Prostate gland (tissue), 2 donors: ENCODE measurements at places on chromosomes 13 and 19. TPM values are rescaled to one million over a fixed set of nuclear protein-coding genes. Genes with fewer than 3 reads are reported as not detected.

DNA sequence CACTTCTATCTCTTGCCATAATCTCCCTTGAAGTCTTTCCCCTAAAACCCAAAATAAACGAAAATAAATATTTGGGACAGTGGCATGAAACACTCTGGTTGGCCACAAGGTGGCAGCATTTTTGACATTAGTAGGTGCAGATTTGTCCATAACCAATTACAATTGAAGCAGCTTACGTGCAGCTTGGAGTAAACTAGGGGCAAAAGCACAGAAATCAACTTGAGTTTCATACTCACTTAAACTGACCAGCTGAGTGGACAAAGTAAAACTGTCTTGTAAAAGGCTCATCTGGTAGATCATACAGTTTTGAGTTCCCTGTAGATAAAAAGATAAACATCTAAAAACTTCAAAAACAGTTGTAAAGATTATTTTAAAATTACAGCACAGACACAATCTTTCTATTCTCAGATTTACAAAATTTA, 18.8 kb downstream of the PDCD5 start:
- DNase-seq, result peak; percentile 14

DNA sequence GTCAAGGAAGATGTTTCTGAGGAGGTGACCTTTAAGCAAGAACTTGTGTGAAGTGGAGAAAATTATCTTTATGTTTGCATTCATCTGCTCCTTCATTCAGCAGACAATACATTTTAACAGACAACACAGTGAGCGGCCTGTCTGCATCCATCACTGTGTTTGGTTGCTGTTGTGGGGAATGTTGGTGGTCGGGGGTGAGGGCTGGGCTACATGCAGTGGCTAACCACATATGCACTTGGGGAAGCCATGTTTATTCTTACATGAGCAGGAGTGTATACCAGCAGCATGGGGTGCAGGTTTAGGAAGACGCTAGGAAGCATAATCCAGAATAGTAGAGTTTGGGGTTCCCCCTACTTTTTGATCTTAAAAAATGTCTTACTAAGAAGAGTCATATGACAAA, 66.4 kb downstream of the DHRS12 start:
- DNase-seq, result no peak

DNA sequence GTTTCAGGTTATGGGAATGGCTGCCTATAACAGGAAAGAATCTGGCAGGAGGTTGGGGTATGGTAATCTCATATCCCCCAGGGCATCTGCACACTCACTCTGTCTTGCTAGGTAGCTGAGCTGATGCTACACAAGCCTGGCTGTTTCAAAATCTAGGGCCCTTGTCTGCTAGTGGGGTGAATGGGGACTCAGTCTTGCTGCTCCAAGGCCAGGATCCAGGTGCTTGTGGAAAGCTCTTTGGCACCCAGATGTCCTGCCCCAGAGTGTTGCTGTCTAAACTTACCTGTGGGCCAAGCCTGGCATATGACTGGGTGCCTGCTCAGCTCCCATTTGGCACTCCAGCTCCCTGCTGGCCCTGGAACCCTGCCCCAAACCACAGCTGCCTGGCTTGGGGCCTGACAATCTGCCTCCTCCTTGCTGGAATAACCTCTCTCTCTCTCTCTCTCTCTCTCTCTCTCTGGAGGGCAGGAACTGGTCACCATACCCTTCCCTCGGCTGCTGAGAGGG, 158.1 kb upstream of the TSC22D1 start:
- peak; percentile 85 for DNase-seq

GRCh38 chr19:6532244-6532999, 1.6 kb downstream of the TNFSF9 start:
- DNase-seq, result no peak

The COG3 gene
- total RNA-seq, result 76.0 TPM

The DNAJC3 gene
- total RNA-seq, result 106 TPM

DNA sequence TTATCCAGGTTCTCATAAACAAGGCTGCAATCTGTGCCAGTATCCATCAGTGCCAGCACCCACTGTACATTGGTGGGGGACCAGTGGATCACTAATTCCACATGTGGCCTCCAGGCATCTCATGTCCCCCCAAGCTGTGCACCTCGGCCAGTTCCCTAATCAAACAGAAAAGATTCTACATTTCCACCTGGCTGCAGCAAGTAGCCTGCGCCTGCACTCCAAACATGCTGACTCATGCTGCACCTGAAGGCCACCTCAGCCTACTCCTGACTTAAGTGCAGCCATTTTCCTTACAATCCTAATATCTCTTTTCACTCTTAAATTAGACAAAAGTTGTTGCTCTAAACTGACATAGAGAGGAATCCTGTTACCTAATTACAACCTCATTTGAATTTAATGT, 729.4 kb upstream of the MIR17HG start:
- no peak for DNase-seq

- no peak for DNase-seq
Measured at GRCh38 chr19:39494661-39495060, 4.1 kb upstream of the DLL3 start.

- DNase-seq, result peak; percentile 6
Measured at GRCh38 chr19:2037651-2038255, 13.3 kb downstream of the MKNK2 start.

- no peak for DNase-seq
Measured at GRCh38 chr13:49567491-49567890, 17.9 kb downstream of the RCBTB1 start.

DNA sequence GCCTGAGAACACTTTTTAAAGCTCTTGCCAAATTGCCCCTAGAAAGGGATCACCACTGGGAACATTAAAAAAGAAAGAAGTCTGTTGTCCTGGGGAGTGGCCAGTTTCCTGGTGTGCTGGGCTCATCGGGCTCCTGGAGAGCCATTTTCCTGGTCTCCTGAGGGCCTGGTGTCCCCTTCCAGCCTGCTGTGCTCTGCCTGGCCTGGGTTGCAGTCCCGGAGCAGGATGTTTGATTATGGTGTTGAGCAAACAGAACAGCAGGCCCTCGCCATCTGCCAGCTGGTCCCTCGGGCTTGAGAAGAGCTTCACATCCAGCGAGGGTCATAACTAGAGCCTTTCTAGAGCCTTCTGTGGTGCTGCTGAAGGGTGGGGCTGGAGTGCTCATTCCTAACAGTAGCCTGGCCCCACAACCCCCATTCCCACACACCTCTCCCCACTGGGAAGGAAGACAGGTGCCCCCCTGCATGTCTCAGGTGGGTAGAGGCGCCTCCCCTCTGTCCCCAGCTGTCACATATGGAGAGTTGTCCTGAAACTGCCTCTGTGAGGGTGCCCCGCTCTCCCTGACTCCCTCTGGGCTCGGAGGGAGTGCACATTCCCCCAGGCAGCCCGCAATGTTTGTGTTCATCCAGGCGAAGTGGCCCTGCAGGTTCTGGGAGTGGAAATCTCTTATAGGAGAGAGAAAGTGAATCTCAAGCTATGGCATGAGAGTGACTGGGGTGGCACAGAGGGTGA, 151.1 kb downstream of the SIPA1L3 start:
- DNase-seq, result peak; percentile 80

The ZNF773 gene
- 20.3 TPM for total RNA-seq

DNA sequence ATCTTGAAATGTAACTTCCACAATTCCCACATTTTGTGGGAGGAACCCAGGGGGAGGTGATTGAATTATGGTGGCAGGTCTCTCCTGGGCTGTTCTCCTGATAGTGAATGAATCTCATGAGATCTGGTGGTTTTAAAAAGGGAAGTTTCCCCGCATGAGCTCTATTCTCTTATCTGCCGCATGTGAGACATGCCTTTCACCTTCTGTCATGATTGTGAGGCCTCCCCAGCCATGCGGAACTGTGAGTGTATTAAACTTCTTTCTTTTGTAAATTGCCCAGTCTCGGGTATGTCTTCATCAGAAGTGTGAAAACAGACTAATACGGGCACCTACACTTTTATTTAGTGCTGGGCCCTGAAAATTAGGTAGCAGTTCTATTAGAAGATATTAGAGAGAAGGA, 45.8 kb downstream of the TNFSF13B start:
- no peak for DNase-seq

DNA sequence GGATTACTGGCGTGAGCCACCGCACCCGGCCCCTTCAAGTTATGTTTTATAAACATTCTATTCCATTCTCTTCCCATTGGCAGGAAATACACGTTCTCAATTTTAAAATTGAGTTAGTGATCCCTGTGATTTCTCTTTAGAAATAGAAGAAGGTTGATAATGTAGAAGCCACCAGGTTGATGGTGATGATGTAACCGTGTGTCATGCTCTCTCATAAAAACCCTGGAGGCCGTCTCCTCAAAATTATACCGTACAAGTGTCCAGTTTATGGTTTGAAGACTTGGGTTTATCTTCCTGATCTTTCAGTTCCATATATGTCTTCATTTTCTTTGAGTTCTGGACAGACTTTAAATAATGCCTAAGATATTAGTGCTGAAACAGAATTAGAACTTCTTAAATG, 32.2 kb downstream of the COG3 start:
- no peak for DNase-seq

DNA sequence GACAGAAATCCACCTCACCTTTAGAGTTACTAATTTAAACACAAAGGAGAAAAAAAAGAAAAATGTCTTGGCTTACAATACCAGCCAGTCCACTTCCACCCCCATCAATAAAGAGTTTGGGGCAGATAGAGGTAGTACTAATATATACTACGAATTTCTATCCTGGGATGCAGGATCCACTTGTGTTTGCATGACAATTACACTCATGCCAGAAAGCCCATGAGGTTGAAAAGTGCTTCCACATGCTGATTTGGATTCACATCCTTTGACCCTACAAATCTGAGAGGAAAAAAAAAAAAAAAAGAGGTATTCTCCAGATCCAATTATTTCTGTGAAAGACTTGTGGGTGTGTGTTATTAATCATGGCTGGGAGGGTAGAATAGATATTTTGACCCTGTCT, 335.2 kb downstream of the SLITRK1 start:
- DNase-seq, result no peak

The AXL gene
- 168 TPM for total RNA-seq

The TMEM221 gene
- 1.7 TPM for total RNA-seq
